ENCODE measurements at places on chromosomes 2 and 18.

- H3K36me3 ChIP-seq = no peaks in the 10 kb centered on the region
- peak overlapping the region; percentile 31 for H3K27ac ChIP-seq
- DNase-seq = no peak
- H3K4me3 ChIP-seq = no peak overlapping the region
- H3K27me3 ChIP-seq = no peaks in the 10 kb centered on the region
Observed at GRCh38 chr2:41881249-41881648, 166.6 kb upstream of the PKDCC start.

DNA sequence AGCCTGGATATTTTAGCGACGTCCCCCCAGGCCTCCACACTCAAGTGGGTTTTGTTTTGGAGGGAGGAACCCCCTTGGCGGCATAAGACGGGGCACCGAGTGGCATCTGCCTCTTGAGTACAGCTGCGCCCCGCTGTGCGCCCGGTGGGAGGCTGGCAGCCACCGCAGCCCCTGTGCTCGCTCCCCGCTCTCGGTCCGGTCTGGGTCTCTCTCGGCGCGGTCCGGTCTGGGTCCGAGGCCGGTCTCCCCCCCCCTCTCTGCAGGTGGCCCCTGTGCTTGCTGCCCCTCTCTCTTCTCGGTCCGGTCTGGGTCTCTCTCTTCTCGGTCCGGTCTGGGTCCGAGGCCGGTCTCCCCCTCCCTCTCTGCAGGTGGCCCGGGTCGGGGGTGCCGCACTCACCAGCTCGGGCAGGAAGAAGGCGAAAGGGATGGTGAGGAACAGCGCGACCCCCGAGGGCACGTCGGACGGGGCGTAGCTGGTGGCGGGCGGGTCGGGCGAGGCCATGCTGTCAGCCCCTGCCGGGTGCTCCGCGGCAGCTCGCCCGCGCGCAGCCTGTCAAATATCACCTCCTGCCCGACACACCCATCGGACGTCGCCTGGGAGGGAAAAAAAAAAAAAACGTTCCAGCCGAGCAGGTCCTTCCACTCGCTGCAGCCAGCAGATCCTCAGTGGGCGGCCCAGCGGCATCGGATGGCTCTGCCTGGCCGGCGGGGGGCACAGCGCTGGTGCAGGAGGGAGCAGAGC lies at the start of gene MALL:
TSS of gene MALL (minus strand) at position 532 of the 742 bp plus-strand sequence. CDS start at position 502, 30 bp downstream.
- peaks cover 32% of the 10 kb centered on the region for H3K4me1 ChIP-seq
- peak; percentile 96 for DNase-seq
- H3K27ac ChIP-seq = peak within 1 kb of the TSS; percentile 66
- H3K27me3 ChIP-seq = no peaks in the 10 kb centered on the region

DNA sequence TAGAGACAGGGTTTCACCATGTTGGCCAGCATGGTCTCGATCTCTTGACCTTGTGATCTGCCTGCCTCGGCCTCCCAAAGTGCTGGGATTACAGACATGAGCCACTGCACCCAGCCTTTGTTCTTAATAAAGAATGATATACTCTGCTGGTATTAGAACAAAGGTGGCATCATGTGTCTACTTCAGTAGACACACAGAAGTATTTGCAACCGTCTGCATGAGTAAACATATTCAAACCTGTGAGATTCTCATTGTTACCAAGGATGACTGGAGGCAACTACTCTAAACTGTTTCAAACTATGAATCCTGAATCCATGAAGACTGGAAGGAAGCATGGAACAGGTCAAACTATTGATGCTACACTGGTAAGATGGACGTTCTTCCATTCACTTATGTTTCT lies 32.1 kb downstream of the MBD2 start:
- H3K27ac ChIP-seq = no peak overlapping the region
- peaks cover 18% of the 10 kb centered on the region for H3K4me1 ChIP-seq
- H3K4me3 ChIP-seq = no peak overlapping the region
- H3K36me3 ChIP-seq = peaks cover 12% of the 10 kb centered on the region
- no peak for DNase-seq

DNA sequence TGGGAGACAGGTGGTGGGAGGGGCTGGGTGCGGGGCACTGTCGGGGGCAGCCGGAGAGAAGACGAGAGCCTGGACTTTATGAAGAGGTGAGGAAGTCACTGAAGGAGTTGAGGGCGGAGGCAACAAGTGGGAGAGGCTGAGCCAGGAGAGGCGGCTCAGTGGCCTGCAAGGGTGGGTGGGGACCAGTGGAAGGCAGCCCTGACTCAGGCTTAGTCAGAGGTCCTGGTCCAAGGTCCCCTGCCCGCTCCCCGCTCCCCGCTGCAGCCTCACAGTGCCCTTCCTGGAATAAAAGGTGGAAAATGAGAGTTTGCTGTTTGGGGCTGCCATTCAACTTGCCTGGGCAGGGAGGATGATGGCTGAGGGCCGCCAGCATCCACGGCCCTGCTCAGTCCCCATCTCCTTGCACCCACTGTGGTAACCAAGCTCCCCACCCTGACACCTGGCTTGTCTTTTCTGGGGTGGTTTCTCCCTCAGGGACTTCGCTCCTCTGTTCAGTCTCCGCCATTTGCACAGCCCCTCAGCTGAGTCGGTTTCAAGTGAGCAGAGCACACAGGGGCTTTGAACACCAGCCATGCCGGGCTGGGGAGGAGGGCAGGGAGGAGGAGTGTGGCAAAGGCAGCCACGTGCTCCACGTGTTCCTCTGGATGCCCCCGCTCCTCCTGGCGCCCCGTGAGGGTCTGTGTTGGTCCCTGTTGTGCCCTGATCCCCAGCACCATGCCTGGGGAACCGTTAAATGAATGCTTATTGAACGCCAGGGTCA lies 13.7 kb upstream of the RALB start:
- peaks cover 42% of the 10 kb centered on the region for H3K4me1 ChIP-seq
- peak overlapping the region; percentile 55 for H3K27ac ChIP-seq
- no peak for DNase-seq

- no peaks in the 10 kb centered on the region for H3K36me3 ChIP-seq
- H3K27ac ChIP-seq = no peak overlapping the region
- DNase-seq = no peak
- peaks cover 18% of the 10 kb centered on the region for H3K4me1 ChIP-seq
- H3K27me3 ChIP-seq = no peaks in the 10 kb centered on the region
- no peak overlapping the region for H3K4me3 ChIP-seq
Observed at GRCh38 chr2:236073867-236074655, 94.1 kb downstream of the GBX2 start.

DNA sequence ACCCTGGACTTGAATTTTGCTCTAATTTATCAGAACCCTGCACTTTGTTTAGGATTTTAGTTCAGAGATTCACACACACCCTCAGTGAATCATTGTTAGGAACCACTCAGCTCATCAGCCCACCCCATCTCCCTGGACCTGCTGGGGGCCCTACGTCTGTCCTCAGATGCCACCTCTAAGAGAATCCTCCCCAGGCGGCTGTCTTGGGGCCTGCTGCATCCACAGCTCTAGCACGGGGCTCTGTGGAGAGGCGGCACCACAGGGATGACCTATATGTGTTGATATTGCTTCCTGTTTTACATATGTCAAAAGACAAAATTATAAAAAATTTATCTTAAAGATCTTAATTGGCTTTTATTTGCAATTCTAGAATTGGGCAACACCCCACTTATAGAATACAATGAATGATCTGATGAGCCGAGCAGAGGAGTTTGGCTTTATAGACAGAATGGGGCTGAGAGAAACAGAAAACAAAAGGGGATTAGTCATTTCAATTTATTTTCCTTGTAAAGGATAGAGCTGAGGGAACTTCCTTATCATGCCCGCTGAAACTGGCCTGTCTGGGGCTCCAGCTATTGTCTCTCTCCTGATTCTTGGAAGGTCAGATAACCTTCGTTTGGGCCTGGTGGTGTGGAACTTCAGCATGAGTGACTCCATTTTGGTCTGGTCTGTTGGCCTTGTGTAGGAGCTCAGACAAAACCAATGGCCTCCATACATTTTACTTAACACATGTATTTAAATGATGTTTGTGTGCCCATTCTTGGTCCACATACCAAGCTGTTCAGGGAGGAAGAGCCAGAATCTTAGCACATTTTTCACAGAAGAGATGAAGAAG lies 1.4 kb downstream of the MYO7B start:
- peaks cover 4% of the 10 kb centered on the region for H3K4me1 ChIP-seq
- no peaks in the 10 kb centered on the region for H3K27me3 ChIP-seq
- DNase-seq = no peak
- H3K36me3 ChIP-seq = no peaks in the 10 kb centered on the region
- H3K4me3 ChIP-seq = no peak overlapping the region
- H3K27ac ChIP-seq = no peak overlapping the region

DNA sequence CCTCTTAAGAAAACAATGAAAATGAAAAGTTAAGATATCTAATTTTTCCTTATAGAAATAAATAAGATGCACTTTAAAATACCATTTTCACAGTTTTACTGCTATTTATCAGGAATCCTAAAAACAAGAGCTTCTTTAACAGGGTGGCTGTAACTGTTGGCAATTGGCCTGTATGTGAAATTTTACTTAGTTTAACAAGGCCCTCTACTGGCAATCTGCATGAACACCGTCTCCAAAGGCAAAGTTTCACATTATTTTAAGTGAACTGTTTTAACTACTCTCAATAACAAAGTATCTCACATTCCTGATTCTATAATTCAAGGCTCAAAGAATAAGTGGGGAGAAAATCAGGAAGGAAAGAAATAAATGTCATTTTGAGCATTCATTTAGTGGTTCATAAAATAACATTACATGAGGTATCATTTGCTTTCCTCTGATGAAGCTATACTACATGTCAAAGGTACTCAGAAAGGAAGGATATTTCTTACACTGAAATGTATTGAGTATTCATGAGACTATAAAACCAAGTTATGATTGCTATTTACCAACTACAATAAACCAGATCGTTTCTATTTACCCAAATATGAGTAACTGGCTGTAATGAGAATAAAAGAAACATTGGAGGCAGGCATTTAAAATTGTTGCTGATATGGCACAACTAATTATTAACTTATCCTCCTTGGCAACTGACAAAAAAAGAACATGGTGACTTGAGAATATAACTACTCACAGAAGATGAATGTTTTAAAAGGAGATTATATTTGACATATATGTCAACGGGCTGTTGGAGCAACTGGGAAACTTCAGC lies 7.0 kb downstream of the NCKAP5 start:
- no peaks in the 10 kb centered on the region for H3K36me3 ChIP-seq
- H3K27ac ChIP-seq = no peak overlapping the region
- H3K4me3 ChIP-seq = no peak overlapping the region
- no peaks in the 10 kb centered on the region for H3K4me1 ChIP-seq
- H3K27me3 ChIP-seq = no peaks in the 10 kb centered on the region

DNA sequence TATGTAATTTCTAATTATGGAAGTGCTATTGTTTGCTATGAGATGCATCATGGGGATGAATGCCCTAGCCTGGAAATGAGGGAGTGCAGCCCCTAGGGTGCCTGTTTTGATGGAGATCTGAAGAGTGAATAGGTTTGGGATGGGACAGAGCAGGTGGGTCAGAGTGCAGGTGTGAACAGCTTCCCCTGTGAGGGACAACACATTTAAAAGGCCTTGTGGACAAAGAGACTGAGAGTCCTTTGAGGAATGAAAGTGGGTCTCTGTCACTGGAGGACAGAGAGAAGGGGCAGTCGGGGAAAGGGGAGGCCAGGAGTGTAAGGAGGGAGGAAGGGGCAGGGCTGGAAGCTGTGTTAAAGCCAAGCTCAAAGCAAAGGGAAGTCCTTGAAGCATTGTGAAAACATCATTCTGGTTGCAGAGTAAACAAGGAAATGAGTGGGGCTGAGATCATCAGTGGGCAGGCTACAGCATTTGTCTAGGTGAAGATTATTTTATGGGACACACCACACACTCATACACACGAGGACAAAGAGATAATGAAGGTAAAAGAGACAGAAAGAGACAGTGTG lies 877.6 kb downstream of the SLC4A3 start:
- no peak overlapping the region for H3K4me3 ChIP-seq
- H3K4me1 ChIP-seq = no peaks in the 10 kb centered on the region
- no peak overlapping the region for H3K27ac ChIP-seq
- H3K36me3 ChIP-seq = no peaks in the 10 kb centered on the region

- no peak overlapping the region for H3K27ac ChIP-seq
- no peak overlapping the region for H3K4me3 ChIP-seq
- DNase-seq = no peak
- H3K27me3 ChIP-seq = no peaks in the 10 kb centered on the region
- no peaks in the 10 kb centered on the region for H3K36me3 ChIP-seq
- H3K4me1 ChIP-seq = no peaks in the 10 kb centered on the region
Observed at GRCh38 chr2:108297436-108298141, 8.9 kb downstream of the SULT1C2 start.

DNA sequence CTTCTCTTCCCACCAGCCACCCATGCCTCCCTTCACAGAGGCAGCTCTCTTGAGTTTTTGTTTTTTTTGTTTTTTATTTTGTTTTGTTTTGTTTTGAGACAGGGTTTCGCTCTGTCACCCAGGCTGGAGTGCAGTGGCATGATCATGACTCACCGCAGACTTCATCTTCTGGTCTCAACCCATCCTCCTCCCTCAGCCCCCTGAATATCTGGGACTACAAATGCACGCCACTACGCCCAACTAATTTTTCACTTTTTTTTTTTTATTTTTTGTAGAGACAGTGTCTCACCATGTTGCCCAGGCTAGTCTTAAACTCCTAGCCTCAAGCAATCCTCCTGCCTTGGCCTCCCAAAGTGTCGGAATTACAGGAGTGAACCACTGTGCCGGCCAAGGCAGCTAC lies 161.4 kb downstream of the TRABD2A start:
- no peaks in the 10 kb centered on the region for H3K4me1 ChIP-seq
- DNase-seq = no peak
- no peaks in the 10 kb centered on the region for H3K36me3 ChIP-seq

GRCh38 chr2:236706288-236706687 lies 136.7 kb downstream of the ACKR3 start:
- no peak overlapping the region for H3K27ac ChIP-seq
- H3K4me3 ChIP-seq = no peak overlapping the region
- H3K36me3 ChIP-seq = no peaks in the 10 kb centered on the region
- no peak for DNase-seq

- no peak overlapping the region for H3K4me3 ChIP-seq
- no peaks in the 10 kb centered on the region for H3K4me1 ChIP-seq
- no peaks in the 10 kb centered on the region for H3K36me3 ChIP-seq
- no peaks in the 10 kb centered on the region for H3K27me3 ChIP-seq
Observed at GRCh38 chr2:165933211-165933910, 20.2 kb downstream of the TTC21B start.

- no peak overlapping the region for H3K4me3 ChIP-seq
- H3K4me1 ChIP-seq = no peaks in the 10 kb centered on the region
- H3K27ac ChIP-seq = no peak overlapping the region
- H3K36me3 ChIP-seq = no peaks in the 10 kb centered on the region
- no peaks in the 10 kb centered on the region for H3K27me3 ChIP-seq
- DNase-seq = no peak
Observed at GRCh38 chr2:100268986-100269385, 53.3 kb downstream of the LONRF2 start.

All from vagina (tissue), 2 donors.